ENCODE measurements at places on chromosomes 7 and 10. TPM values are rescaled to one million over a fixed set of nuclear protein-coding genes. Genes with fewer than 3 reads are reported as not detected.

COL17A1 gene
- total RNA-seq: 10.8 TPM

HOXA3 gene
- 21.2 TPM for total RNA-seq

SPDYE5 gene
- total RNA-seq: not detected

ITPRID1 gene
- total RNA-seq: not detected

SLC4A2 gene
- total RNA-seq: 104 TPM

All from kidney (tissue), 22 donors.